Heart left ventricle (tissue), 16 donors: ENCODE measurements at places on chromosomes 6 and 20.

GRCh38 chr6:56789879-56790278 is 147.2 kb upstream of the DST start:
- DNase-seq: no peak

DNA sequence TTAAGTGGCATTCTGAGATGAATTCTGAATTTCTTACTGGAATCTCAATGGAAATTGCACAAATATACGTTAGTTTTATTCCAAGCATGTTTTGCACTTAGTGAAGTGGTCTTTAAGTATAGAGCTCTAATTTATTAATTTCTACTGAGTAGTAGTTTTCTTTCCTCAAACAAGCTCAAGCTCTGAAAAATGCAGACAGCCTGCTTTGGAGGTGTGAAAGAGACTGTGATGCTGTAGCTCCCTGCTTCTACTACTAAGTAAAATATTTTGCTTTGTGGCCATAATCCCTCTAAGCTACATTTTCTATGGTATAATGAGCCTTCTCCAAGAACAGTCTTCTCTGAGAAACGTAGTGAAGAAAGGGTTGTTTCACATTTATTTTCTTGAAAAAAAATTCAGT is 243.5 kb upstream of the HS3ST5 start:
- DNase-seq: no peak

GRCh38 chr6:52779237-52779636 is 16.0 kb upstream of the GSTA2 start:
- no peak for DNase-seq

GRCh38 chr6:137976430-137976829 is 109.4 kb downstream of the TNFAIP3 start:
- DNase-seq: no peak
